ENCODE measurements at places on chromosomes 3 and 15.

DNA sequence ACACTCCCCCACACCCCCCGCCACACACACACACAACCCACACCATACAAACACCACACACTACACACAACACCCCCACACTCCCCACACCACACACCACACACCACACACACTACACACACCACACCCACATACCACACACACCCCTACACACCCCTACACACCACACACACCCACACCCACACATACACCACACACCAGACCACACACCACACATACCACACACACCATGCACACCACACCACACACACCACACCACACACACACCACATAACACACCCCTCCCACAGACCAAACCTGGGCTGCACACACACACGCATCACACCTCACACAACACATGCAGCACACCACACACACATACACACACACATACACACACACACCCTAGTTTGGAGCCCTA lies 1.8 kb upstream of the RASGRF1 start:
- no peak for DNase-seq

GRCh38 chr3:187746442-187747281 lies 1.4 kb upstream of the BCL6 start:
- no peak for DNase-seq

GRCh38 chr3:122012821-122013220 lies 9.2 kb downstream of the ILDR1 start:
- no peak for DNase-seq

DNA sequence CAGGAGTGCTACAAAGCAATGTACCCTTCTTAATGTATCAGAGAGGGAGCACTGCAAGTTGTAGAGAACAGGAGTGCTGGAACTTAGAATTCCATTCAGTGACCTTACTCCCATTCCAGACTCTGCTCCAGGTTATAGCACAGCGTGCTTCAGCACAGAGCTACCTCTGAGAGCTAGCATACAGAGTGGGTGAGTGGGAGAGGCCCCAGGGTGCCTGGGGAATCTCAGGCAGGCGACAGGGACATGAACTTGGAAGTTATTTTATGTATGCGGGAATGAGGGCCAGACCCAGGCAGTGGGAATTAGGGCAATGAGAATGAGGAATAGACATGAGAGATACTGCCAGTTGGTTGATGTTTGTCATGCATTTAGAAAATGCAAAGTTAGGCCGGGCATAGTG lies 3.7 kb upstream of the KNG1 start:
- no peak for DNase-seq

DNA sequence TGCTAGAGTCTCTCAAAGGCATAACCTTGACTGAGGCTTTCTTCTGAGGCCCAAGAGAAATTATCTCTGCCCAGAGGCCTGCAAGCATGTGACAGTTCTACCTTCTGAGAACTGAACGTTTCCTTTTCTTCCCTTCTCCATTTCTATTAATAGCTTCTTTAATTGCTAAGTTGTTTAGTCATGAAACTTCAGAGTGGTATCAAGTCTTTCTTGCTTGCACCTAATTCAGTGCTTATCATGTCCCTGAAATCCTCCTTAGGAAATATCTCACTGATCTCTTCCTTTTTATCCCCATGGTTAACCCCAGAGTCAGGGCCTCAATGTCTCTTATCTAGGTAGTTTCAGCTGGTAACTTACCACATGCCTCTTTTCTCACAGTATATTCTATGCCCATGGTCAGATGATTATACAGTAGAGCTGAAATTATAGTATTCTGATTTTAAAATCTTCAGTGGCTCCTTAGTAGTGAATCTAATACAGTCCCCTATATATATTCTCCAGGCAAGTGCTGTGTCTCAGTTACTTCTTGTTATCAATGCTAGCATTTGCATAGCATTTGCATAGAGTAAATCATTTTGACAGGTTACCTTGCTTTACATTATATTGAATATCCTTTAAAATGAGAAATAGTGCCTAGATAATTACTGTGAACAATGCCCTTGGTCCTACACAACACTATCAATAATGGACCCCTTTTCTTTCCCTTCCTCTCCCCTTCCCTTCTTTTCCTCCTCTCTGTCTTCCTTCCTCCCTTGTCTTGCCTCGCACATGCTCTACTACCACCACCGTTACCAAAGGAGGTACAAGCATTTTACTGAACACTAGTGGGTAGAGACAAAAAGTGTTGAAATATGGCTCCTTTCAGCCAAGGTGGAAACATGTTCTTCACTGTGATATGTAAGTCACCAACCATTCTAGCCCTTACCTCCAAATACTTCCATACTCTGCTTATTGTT lies 33.0 kb downstream of the KBTBD8 start:
- DNase-seq: no peak

DNA sequence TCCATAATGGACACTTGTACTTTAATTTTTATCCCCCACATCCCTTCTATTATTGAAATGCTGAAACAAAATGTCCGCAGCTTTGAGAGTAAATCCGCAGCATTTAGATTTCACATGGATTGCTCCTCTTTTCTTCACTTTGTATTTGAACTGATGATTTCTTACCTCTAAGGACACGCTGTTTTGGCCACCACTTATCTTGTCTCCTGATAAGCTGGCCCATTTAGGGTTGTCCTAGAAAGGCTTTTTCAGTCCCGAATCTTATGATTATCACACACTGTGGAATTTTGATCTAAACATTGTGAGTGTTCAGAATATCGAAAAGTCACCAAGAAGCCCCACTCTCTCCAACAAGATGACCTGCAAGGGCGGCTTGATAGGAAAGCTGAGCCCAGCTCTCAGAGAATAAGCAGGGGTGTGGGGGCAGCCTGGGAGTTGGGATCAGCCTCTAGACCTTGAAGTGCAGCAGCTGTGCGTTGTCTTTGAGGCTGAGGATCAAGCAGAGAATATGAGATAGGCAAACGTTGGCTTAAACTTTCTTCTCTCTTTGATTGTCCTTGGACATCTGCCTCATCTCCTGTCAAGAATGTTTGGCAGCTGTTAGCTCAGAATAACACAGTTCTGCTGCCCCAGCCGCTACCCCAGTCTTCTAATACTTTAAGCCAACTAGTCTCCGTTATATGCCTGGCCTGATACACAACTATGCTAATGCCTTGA lies 399.7 kb upstream of the NR2F2 start:
- DNase-seq: no peak

DNA sequence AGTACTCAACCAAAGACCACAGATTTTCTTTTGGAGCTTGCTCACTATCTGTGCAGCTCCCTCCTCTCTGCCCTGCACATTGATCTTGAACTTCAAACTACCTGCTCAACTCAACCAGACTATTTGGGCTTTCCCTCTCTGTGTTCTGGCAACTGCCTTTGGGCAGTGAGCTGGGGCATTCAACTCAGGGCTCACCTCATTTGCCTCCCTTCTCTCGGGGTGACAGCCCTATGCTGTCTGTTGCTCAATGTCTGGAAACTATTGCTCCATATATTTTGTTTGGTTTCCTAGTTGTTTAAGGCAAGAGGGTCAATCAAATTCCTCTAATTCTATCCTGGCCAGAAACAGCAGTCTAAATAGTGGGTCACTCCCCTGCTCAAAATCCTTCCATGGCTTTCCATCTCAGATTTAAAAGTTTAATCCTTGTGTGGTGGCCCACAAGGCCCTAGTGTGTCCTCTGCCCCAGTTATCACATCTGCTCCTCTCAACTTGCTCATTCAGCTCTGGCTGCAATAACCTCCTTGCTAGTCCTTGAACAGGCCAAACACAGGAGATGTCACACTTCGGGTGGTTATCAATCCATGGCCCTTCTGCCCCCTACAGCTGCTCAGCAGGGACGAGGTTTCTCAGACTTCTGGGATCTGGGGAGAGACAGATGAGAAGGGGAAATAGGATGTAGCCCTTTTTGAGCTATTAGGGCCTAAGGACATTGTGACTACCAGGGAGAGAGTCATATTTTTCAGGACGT lies 67.8 kb downstream of the SNRK start:
- DNase-seq: no peak

All from iPS DF 6.9 (cell line).